Astrocyte of the spinal cord (primary cell): ENCODE measurements at places on chromosomes 2 and 18.
A peak's percentile ranks its signal among the peaks of the same experiment; 100 is the strongest.

GRCh38 chr18:74496508-74497323 lies 553 bp downstream of the CNDP2 start:
- DNase-seq, result peak; percentile 47

- no peak for DNase-seq
These were observed 24.2 kb downstream of the LMAN2L start for GRCh38 chr2:96715658-96716057.

- DNase-seq, result no peak
These were observed 112.2 kb upstream of the COPS8 start for GRCh38 chr2:236973343-236973980.

GRCh38 chr2:17790536-17790935 lies 25.7 kb upstream of the MSGN1 start:
- no peak for DNase-seq

DNA sequence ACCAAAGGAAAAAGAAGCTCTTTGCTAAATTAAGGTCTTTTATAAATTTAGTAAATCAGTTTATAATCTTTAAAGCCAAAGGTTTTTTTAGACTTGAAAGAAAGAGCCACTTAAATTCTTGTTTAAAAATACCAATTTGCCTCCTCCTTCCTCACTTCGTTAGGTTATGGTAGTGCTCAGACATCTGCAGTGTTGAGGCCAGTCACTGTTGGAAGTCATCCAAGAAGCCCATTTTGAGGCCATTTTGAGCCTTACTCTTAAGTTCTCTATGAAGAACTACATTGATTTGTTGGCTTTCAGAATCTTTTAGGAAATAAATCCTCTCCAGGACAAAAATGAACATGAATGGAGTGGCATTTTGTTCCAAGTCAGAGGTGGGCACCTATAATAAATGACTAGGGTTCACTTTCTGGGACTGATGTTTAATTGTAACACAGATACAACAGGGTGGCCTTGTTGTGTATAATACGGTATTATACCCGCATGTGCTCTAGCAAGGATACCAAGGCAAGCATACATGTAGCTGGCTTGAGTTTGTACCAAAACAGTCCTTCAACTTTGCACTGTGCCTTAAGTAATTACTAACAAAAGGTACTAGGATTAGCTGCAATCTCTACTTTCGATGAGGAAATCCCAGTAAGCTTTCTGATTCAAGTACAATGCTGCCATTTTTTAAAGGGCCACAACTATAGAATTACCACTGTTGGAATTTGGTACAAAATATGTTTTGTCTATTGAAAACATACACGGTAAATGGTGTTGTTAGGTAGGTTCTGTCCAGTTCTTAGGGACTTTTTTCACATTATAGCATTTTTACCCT lies 22.8 kb downstream of the SLC66A3 start:
- DNase-seq, result peak; percentile 33

GRCh38 chr2:42105330-42106256 lies 57.8 kb downstream of the PKDCC start:
- no peak for DNase-seq

GRCh38 chr2:101435001-101435862 lies 39.7 kb downstream of the RFX8 start:
- DNase-seq, result peak; percentile 79

- DNase-seq, result no peak
These were observed 208.7 kb downstream of the LOXHD1 start for GRCh38 chr18:46448347-46448746.

GRCh38 chr18:58492891-58493469 lies 135.9 kb downstream of the ALPK2 start:
- no peak for DNase-seq
